ENCODE measurements at places on chromosomes 13 and 19. TPM values are rescaled to one million over a fixed set of nuclear protein-coding genes. Genes with fewer than 3 reads are reported as not detected.

DNA sequence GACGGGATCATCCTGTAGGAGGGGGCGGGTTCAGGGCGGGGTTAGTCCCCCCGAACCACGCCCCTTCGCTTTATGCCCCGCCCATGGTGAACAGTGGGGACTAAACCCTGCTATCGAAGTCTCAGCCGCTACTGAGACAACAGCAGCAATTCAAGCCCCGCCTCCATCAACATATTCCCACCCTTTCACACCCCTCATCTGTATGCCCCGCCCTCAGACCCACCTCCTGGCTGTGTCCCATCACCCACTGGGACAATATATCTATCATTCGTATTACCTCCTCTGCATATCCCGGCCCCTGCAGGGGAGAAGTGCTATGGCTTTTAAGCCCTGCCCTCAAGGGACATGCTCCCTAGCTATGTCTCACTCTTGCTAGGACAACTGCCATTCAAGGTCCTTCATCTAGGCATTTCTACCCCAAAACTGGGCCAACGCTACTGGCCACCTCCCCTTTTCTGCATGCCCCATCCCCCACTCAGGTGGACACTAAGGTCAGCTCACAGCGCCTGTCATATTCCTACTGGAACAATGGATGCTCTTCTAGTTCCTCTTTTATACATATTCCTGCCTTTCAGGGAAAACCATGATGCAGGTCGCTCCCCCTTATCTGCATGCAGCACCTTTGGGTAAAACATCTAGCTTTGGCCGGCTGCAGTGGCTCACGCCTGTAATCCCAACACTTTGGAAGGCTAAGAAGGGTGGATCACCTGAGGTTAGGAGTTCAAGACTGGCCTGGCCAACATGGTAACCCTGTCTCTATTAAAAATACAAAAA lies 11.9 kb downstream of the LRFN1 start:
- peak; percentile 96 for DNase-seq

Gene ZNF415
- 10.3 TPM for total RNA-seq

Gene SLC25A23
- total RNA-seq = 42.9 TPM

Gene MCEMP1
- not detected for total RNA-seq

GRCh38 chr13:92303428-92303827 lies 905.0 kb downstream of the GPC5 start:
- DNase-seq = no peak

GRCh38 chr13:45881353-45881752 lies 29.8 kb upstream of the SIAH3 start:
- DNase-seq = no peak

- DNase-seq = no peak
These were observed 49.5 kb downstream of the ZNF729 start for GRCh38 chr19:22335716-22336115.

- DNase-seq = no peak
These were observed 13.0 kb downstream of the PROZ start for GRCh38 chr13:113171250-113172125.

Gene AXL
- total RNA-seq = 30.3 TPM

GRCh38 chr19:1473085-1473851 lies 5.7 kb downstream of the C19orf25 start:
- no peak for DNase-seq

DNA sequence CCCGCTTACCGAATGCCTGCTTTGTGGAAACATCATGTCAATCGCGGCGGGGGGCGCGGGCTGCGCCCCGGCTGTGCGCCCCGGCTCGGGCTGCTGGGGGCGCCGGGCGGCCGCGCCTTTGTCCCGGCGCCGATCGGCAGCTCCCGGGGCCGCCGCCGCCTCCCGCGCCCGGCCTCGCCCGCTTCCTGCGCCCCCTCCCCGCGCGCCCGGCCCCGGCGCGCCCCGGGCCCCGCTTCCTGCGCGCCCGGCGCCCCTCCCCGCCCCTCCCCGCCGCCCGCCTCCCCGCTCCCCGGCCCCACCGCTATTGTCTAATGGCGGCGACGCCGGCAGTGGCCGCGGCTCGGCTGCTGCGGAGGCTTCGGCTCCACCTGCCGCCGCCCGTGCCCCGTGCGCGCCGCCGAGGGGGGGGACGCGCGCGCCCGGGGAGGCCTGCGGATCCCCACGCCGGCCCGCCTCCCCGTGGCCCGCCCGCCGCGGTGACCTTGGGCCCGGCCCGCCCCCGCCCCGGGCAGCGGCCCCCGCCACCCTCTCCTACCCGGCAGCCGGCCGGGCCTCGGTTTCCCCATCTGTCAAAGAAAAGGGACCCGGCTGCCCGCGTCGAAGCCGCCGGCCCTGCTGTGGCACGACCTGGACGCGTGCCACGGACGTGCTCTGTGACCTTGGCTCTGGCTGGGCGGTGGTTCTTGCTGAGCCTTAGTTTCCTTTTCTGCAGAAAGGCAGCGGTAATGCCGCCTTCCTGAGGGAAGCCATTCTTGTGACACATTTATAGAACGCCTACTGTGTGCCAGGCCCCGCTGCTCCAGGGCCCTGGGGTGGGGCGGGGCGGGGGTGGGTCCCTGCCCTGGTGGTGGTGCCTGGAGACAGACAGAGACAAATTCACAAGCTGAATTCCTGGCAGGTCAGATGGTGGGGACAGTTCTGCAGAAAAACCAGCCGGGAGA lies at the start of gene TLE5:
Gene TLE5 (minus strand): TSS at position 331 of the 941 bp plus-strand sequence. CDS start 295 bp downstream, at position 36.
- DNase-seq = no peak

Gene ZNF536
- not detected for total RNA-seq

Gene MEIS3
- 44.0 TPM for total RNA-seq

Gene KRTDAP
- total RNA-seq = 0.87 TPM

DNA sequence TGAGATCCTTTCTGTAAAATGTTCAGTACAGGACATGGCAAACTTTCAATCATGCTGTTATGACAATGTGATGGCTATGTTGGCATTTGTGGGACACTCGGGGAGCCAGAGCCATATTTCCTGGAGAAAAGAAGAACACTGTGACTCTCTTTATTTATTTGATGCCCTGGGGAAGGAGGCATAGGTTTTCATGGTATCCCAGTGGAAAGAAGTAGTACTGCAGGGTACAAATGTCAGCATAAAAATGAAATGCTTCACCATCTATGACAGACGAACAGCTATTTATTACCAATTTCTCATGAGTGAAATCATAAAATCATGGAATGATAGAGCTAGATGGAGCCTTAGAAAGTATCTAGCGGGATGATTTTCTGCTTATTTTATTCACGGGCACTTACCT lies 217.1 kb downstream of the COL4A1 start:
- no peak for DNase-seq

DNA sequence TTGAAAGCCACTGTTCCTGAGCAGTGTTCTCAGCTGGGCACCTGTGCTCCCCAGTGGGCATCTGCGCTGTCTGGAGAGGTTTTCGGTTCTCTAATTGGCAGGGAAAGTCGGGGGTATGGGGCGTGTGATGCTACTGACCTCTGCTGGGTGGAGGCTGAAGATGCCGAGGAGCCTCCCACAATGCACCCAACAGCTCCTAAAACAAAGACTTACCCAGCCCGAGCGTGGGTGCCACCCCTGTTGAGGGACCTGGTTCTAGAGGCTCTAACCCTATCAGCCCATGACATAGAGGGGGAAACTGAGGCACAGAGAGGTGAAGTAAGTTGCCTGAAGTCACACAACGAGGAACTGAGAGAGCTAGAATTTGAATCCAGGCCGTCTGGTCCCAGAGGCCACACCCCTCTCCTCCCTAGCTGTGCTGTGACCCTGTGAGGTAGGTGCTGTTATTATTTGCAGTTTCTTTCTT lies 2.3 kb downstream of the SPACA4 start:
- peak; percentile 81 for DNase-seq

DNA sequence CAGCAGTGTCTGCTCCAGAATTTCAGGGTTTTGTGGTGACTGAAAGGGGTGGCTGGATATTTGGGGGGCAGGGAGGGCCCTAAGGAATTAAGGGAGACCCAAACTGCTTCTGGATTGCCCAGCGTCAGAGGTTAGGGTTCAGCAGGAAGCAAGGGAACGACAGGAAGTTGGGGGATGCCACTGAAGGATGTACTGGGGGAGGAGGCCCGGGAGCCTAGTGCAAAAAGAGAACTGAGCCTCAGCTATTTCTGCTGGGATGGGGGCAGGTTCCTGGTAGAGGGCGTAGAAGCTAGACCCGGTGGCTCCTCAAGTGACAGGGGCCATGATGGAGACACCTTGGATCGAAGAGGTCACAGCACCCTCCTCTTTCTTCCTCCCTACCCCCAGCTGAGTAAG lies 1.1 kb downstream of the CYP2S1 start:
- DNase-seq = no peak

Gene F10
- total RNA-seq = 1.7 TPM

DNA sequence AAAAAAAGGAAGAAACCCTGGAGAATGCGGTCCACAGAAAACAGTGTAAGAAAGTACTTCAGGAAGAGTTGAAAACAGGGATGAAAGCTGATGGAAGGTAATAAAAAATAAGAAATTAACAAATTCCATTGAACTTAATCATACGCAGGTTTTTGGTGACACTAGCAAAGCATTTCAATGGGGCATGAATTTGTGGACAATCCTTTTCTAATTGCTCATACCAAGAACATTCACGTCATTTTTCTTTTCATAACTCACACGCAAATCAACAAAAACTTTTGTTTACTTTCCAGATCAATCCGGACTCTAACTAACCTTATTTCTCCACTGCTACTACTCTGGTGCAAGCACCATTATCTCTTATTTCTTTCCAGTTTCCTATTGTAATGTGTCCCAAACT lies 1195.0 kb downstream of the SLITRK5 start:
- no peak for DNase-seq

Gene SPIB
- total RNA-seq = 33.3 TPM

GRCh38 chr13:89136678-89137077 lies 1465.5 kb downstream of the SLITRK5 start:
- no peak for DNase-seq

GRCh38 chr19:1968279-1969175 lies 27.6 kb downstream of the CSNK1G2 start:
- DNase-seq = no peak

Gene IRGQ
- total RNA-seq = 25.4 TPM

Gene CEACAM7
- total RNA-seq = not detected

DNA sequence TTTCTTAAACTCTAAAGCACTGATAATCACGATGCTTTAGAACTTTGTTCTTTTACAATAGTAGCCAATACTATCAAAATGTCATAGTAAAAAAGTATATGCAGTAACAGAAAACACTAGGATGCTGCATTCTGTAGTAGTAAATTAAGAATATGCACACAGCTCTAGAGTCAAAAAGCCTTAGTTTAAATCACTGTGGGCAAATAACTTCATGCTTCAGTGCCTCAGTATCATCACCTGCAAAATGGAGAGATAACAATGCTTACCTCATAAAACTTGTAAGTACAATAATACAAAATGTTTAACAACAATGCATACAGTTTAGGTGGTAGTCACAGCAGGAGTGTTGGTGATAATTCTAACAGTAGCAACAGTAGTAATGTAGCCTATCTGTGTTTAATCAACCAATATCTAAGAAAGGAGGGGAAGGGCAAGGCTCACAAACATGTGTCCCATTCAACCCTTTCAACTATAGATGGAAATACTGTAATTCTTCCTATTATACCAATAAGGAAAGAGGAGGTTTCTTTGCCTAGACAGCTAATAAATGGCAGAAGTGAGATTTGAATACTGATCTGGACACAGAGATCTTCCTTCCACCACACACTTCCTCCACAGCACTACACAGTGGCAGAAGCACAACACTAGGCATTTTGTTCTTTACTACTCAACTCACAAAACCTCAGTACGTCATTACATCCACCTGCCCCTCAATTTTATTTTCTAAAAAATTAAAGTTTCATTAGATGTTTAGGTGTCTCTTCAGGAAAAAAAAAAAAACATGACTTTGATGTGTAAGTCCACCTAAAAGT lies 4.6 kb downstream of the RBM26 start:
- DNase-seq = no peak

Gene MYH14
- 28.6 TPM for total RNA-seq

GRCh38 chr13:32639502-32640105 lies 53.4 kb downstream of the PDS5B start:
- no peak for DNase-seq

DNA sequence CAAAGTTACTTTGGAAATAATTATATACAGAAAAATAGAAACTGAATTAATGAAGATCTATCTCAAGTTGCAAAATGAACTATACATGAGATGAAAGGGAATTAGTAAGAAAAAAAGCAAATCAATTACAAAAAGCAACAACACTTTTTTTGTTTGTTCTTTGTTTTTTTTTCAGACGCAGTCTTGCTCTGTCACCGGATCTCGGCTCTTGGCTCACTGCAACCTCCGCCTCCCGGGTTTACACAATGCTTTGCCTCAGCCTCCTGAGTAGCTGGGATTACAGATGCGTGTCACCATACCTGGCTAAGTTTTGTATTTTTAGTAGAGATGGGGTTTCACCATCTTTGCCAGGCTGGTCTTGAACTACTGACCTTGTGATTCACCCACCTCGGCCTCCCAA lies 2.2 kb downstream of the ZNF415 start:
- no peak for DNase-seq

DNA sequence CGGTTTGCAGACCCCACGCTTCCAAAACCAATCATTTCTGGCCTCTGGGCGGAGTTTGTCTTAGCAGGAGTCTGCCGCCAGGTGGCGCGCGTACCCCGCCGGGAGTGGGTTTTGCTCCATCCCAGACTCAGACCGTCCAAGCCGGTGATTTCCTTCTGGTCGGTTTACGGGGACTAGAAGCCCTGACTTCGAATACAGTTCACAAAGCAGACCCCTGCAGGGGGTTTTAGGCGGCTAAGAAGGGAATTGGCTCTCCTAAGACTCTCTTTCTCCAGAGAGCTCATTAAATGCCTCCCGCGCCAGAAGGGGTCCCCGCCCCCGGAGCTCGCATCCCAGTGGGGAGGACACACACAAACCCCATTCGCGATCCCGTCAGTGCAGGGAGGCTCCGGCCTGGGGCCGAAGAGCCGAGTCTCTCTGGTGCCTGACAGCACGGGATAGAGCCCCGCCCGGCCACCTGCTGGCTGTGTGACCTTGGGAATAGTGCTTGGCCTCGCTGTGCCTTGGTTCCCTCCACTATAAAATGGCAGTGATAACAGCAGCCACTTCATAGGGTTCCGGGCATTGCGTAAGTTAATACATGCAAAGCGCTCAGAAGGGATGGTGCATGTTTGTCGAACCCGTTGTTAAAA lies 8.6 kb upstream of the NUP62 start:
- DNase-seq = peak; percentile 84

DNA sequence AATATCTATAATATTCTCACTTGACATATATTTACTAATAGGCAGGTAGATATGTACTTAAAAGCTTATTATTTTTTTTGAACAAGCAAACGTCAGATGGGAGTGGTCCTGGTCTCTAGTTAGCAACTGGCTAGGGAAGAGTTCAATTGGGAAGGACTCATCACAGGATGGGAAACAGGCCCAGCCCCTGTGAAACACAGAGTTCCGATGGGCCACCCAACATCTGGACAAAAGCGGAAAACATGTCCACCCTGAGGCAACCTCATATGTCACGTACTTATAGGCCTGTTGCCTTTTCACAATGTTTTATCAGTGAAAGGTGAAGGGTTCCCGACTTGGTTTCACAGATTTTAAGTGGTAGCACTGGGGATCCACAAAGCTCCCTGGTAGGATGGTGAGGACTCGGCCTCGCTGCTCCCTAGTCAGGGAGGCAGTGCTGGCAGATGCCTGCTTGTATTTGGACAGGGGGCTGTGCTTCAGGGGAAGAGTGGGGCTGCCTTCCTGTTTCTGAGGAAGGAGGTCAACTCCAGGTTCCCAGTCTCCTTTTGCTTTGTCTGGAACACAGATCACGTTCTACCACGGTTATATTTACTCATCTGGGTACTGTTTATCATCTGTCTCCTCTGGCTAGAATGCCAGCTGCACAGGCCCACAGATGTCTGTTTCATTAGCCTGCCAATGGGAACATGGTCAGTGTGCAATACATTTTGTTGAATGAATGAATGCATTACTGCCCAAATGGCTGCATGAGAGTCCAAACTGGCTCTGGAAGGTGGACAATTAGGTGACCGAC lies 49.4 kb upstream of the SLC15A1 start:
- no peak for DNase-seq

Gene NLRP7
- 1.1 TPM for total RNA-seq

GRCh38 chr13:41960211-41960636 lies 685 bp downstream of the VWA8 start:
- DNase-seq = no peak

Data from H9 (cell line).